Daoy (cell line): ENCODE measurements at places on chromosomes 5 and 9. TPM values are rescaled to one million over a fixed set of nuclear protein-coding genes. Genes with fewer than 3 reads are reported as not detected.

GRCh38 chr5:7629561-7629960, 221.4 kb downstream of the CFAP90 start:
- DNase-seq = no peak

Gene GGTA1
- not detected in 2 replicates for total RNA-seq

GRCh38 chr5:152170350-152170749, 234.7 kb downstream of the NMUR2 start:
- peak; percentile 16 for DNase-seq

GRCh38 chr9:73149371-73150067, 2.1 kb upstream of the ANXA1 start:
- DNase-seq = peak; percentile 82

Gene TSPAN17
- 17.0 and 20.2 TPM in 2 replicates for total RNA-seq

DNA sequence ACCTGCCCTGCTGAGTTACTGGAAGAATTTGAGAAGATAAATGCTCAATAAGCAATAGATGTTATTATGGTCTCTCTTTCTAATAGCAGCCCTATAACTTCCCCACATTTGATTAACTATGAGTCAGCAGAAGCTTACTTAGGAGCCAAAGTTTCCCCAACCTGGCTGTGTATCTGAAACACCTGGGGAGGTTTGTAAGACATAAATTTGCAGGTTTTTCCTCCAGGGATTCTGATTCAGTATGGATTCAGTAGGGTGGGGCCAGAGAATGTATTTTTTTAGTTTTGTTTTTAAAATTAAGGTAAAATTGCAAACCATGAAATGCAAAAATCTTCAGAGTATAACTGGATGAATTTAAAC, 44.9 kb upstream of the GNPDA1 start:
- DNase-seq = no peak

Gene RNF183
- total RNA-seq = not detected in 2 replicates

- DNase-seq = peak; percentile 64
These were observed 1.4 kb downstream of the CHD1 start for GRCh38 chr5:98927242-98927988.
